ENCODE measurements at places on chromosomes 1 and 21. TPM values are rescaled to one million over a fixed set of nuclear protein-coding genes. Genes with fewer than 3 reads are reported as not detected.

Gene LRRN2
- total RNA-seq, result 2.5 TPM

Gene OR6K3
- not detected for total RNA-seq

Gene C8A
- total RNA-seq, result not detected

Gene CLCNKB
- 0.32 TPM for total RNA-seq

Gene S100A14
- total RNA-seq, result 70.1 TPM

DNA sequence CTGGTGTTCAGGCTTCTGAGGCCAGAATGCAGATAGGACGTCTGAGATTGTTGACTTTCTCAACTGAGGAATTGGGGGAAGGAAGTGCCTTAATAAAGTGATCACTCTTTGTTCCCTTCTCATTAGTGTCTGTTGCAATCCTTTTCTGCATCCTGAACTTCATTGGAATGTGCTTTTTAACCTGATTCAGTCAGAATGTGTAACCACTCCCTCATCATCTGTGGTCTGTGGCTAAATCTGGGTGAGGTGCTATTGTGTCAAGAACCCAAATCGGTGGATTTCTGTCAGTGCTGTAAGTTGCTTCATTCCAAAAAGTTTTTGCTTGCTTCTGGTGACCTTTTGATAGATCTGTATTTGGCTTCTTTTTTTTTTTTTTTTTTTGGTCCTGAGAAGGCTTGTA, 38.2 kb downstream of the ARID1A start:
- no peak for DNase-seq

GRCh38 chr1:117654493-117655219, 48.8 kb downstream of the TENT5C start:
- DNase-seq, result no peak

Data from breast epithelium (tissue), 4 donors.